GM12878 (cell line): ENCODE measurements at places on chromosomes 16 and 17. TPM values are rescaled to one million over a fixed set of nuclear protein-coding genes. Genes with fewer than 3 reads are reported as not detected.

GRCh38 chr16:239948-240277 lies 5.3 kb downstream of the FAM234A start:
- DNase-seq, result no peak

The ST6GALNAC1 gene
- total RNA-seq, result 0.08 and 0.29 TPM in 2 replicates

DNA sequence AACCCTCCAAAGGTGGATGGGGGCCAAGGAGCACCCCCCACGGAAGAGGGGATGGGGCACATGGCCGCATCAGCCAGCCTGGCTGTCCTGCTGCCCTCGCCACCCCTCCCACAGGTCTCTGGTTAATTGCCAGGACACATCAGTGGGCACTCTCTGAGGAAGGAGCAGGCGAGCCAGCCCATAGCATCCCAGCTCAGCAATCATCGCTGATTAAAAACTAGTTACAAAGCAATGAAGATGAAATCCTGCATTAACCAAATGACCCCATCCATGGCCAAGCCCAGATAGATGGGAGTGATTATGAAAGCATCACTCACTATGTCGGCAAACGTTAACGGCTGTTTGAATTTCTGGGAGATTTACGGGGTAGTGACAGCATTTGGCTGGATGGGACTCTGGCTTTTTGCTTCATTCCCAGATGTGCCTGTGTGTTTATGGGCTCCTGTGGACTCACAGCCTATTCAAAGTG lies 45.3 kb downstream of the CCDC182 start:
- no peak for DNase-seq

The CIITA gene
- total RNA-seq, result 84.6 and 95.8 TPM in 2 replicates

- DNase-seq, result no peak
Observed at GRCh38 chr17:80861892-80862291, 129.7 kb upstream of the CHMP6 start.

The CIBAR2 gene
- total RNA-seq, result not detected in 2 replicates

- no peak for DNase-seq
Observed at GRCh38 chr16:11796227-11797165, 562 bp downstream of the ZC3H7A start.

The SRP68 gene
- 66.7 and 68.5 TPM in 2 replicates for total RNA-seq

The NEUROD2 gene
- not detected in 2 replicates for total RNA-seq

The HSDL1 gene
- 5.5 and 6.8 TPM in 2 replicates for total RNA-seq

The PHOSPHO1 gene
- 0.21 and 0.26 TPM in 2 replicates for total RNA-seq

GRCh38 chr16:89705006-89705405 lies 3.5 kb upstream of the SPATA2L start:
- DNase-seq, result no peak

The MTMR4 gene
- 87.2 and 87.6 TPM in 2 replicates for total RNA-seq

The TNP2 gene
- total RNA-seq, result not detected in 2 replicates

DNA sequence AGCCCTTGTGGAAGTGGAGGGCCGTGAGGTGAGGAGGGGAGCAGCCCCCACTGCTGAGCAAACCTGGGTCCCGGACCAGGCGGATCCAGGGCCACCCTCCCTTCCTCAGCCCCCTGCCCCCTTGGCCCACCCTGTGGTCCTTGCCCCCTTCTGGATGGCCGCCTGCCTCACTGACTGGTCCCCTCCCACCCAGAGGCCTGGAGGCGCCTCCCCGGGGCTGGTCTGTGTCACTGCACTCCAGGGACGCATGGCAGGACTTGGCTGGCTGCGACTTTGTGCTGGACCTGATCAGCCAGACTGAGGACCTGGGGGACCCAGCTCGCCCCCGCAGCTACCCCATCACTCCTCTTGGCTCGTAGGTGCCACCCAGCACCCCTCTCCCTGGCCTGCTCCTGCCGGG lies 19.2 kb upstream of the SMIM5 start:
- DNase-seq, result no peak

DNA sequence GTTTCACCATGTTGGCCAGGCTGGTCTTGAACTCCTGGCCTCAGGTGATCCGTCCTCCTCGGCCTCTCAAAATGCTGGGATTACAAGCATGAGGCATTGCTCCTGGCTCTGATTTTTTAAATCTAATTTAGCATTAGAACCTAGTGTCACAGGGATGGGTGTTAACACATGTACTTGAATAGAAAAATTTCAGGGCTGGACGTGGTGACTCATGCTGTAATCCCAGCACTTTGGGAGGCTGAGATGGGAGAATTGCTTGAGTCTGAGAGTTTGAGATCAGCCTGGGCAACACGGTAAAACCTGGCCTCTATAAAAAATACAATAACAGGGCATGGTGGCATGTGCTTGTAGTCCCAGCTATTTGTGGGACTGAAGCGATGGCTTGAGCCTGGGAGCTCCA lies 6.0 kb upstream of the RNF135 start:
- no peak for DNase-seq

GRCh38 chr16:66964049-66964448 lies 3.0 kb downstream of the CES3 start:
- DNase-seq, result no peak

- no peak for DNase-seq
Observed at GRCh38 chr17:39556423-39556822, 51.3 kb downstream of the NEUROD2 start.

GRCh38 chr17:77319211-77320043 lies 178.7 kb downstream of the SEC14L1 start:
- no peak for DNase-seq

The TUBB3 gene
- 1.6 and 2.3 TPM in 2 replicates for total RNA-seq
